ENCODE measurements at places on chromosomes 6 and 20.

GRCh38 chr20:24034820-24035219 is 46.2 kb upstream of the GGTLC1 start:
- DNase-seq: no peak

- no peak for DNase-seq
Measured at GRCh38 chr6:133893946-133894345, 5.0 kb downstream of the TCF21 start.

GRCh38 chr6:119328254-119328653 is 21.3 kb downstream of the MAN1A1 start:
- no peak for DNase-seq

DNA sequence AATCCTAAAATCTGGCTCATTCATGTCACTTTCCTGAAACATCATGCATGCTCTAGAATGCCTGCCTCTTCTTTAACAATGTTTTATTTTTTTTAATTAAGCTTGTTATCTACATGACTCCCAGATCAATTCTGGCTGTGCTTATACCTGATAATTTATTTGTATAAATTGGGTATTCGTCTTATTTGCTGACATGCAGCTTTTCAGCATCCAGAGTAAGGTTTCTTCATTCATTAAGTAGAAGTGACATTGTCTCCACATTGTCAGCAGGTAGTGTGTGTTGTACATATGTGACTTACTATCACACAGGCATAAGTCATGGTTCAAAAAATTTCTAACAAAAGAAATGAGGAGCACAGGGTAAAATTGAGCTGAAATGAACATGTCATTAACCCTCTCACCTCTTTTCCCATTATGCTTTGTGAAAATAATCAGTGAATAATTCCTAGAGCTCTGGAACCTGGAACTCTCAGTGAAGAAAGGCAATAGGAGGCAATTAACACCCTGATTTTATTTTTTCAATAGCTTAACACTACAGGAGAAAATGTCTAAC is 157.4 kb downstream of the OPRM1 start:
- DNase-seq: no peak

GRCh38 chr6:119289651-119290050 is 59.9 kb downstream of the MAN1A1 start:
- no peak for DNase-seq

DNA sequence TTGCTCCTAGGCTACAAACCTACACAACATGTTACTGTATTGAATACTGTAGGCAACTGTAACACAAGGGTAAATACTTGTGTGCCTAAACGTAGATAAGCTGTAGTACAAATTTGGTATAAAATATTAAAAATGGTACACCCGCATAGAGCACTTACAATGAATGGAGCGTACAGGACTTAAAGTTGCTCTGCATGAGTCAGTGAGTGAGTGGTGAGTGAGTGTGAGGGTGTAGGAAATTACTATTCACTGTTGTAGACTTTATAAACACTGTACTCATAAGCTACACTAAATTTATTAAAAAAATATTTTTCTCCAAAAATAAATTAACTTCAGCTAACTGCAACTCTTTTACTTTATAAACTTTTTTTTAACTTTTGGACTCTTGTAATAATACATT is 391.6 kb downstream of the ADGRB3 start:
- no peak for DNase-seq

GRCh38 chr6:139940741-139941729 is 566.6 kb upstream of the CITED2 start:
- no peak for DNase-seq

DNA sequence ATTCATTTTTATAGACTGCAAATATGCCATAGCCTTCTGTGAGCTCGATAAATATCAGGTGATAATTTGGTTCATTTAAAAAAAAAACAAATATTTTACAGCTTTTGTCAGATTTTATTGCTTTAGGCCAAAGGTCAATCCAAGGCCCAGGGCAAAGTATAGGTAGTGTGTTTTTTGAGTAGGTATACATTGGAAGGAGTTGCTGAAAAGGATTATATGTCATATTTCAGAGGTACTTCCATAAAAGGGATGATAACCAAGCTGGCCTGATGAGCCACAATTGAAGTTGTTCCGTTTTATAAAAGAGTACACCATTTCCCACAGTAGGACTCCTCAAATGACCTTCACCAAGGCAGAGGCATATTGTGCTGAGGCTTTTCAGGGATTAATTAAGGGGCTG is 452.8 kb upstream of the FLRT3 start:
- DNase-seq: no peak

DNA sequence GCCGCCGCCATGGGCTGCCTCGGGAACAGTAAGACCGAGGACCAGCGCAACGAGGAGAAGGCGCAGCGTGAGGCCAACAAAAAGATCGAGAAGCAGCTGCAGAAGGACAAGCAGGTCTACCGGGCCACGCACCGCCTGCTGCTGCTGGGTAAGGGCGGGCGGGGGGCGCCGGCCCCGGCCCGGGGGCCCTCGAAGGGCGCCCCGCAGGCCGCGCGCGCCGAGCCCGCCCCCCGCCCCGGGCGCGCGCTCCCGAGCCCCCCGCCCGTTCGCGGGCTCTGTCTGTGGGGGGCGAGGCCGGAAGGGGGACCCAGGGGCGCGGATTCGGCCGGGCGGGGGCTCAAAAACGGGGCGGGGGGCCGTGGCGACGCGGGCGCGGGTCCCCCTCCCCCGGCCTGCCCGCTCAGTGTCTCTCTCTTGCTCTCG is 39.2 kb downstream of the GNAS start:
- DNase-seq: peak; percentile 28

DNA sequence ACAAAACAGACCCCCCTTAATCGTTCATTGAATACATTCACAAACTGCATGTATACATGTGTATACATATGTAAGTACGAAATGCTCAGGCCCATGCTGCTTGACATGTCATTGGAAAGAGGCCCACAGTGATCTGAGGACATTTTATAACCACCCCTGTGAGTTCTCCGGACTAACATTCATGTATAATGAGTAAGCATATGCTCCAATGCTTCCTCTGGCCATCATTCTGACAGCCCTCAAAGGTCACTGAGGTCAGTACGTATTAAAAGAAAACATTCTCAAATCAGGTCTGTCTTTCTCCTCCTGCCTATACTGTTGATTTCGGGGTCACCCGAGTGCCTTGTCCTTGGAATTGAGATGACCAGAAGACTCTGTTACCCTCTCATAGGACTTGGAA is 54.9 kb downstream of the TENT5A start:
- no peak for DNase-seq

DNA sequence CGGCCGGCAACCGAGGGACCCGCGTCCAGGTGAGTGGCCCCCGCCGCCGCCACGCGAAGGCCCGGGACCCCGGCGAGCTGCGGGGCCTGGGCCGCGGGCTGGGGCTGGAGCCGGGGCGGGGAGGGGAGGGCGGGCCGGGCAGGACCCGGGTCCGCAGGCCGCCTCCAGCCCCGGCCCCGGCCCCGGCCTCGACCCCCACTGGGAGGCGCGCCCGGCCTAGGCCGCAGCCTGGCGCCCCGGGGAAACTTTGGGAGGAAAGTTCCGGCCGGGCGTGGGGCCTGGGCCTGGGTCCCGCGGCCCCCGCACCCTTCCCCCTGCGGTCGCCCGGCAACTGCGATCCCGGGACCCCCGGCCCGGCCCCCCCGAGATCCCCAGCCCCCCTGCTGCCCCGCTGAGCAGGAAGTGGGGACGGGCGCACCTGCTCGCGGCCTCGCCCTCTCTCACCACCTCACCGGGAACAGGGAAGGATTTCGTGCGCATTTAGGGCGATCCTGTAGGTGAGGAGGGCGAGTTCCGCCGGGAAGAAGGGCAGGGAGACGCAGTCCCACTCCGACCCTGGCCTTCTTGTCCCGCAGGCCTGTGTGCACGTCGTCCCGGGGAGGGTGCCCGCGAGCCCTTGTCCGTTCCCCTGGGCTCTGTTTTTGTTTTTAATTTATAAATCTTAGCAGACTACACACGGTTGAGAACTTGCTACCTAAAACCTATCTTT is 402 bp downstream of the OSBPL2 start:
- no peak for DNase-seq

- no peak for DNase-seq
Measured at GRCh38 chr20:13028001-13028400, 19.2 kb downstream of the SPTLC3 start.

DNA sequence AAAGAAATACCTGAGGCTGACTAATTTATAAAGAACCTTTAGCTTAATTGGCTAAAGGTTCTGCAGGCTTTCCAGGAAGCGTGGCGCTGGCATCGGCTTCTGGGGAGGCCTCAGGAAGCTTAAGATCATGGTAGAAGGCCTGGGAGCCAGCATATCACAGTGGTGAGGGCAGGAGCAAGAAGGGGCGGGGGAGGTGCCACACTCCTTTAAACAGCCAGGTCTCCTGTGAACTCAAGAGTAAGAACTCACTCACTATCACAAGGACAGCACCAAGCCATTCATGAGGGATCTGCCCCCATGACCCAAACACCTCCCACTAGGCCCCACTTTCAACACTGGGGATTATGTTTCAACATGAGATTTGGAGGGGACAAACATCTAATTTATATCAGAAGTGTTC is 34.4 kb upstream of the SLC4A11 start:
- no peak for DNase-seq

DNA sequence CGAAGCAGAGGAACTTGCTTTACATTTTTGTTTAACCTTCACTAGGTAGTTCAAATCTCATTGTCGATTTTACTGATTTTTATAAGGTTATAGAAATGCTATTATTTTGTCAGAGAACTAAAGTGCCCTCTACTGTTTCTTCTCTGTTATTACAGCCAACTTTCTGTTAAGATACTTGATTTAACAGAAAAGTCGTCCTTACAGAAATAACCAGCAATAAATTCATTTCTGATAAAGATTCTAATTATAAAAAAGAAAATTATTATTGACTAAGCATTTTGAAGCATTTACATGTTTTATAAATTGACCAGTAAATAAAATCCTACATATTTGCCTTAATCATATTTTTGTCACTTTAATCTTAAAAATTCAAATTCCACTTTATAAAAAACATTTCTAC is 60.8 kb downstream of the OGFRL1 start:
- DNase-seq: no peak

DNA sequence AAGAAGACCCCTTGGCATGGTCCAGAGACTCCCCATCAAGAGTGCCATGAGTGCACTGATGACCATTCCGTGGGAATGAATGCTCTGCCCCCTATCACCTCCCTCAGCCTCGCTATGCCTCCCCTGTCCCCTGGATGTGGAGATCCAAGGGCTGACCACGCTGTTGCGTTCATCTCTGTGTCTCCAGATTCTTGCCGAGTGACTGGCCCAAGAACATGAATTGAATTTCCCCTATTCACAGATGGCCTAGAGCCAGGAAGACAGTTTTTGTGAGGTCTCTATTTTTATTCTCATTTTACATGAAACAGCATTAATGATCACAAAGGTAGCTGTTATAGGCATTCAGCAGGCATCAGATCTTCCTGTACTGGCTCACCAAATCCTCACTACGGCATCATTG is 33.6 kb downstream of the MAFB start:
- DNase-seq: no peak

GRCh38 chr6:117607511-117607910 is 5.2 kb upstream of the GOPC start:
- DNase-seq: no peak

DNA sequence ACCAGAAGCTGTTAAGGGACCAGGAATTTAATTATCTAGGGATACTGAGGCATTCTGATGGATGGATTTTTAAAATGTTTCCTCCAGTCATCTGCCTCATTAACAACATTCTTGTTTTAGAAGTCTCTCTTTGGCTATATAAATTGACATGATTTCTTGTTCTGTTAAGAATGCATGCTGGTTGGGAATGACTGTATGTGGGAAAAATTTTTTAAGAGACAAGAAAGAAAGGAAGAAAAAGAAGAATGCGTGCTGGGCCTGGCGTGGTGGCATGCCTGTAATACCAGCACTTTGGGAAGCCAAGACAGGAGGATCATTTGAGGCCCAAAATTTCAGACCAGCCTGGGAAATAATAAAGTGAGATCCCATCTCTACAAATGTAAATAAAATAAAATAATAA is 203.6 kb downstream of the GJA1 start:
- DNase-seq: no peak

GRCh38 chr6:15893556-15894253 is 230.9 kb upstream of the DTNBP1 start:
- DNase-seq: no peak

- no peak for DNase-seq
Measured at GRCh38 chr6:18509871-18510643, 122.9 kb downstream of the RNF144B start.

- no peak for DNase-seq
Measured at GRCh38 chr6:148700741-148701311, 46.0 kb upstream of the UST start.

DNA sequence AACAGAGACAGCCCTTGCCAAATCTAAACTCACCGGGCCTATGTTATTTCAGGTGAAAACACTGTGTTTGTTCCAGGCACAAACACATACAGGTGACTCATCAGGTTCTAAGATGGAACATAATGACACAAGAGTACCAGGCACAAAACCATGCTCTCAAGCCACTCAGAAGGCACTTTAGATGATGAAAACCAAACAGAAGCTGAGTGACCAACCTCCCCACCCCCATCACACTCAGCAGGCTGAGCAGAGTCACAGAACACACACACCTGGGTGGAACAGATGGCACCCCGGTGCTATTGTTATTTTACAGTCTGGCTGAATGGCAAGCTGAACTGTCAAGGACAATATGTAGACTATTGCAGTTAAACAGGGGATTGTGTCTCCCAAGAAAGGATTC is 20.6 kb upstream of the NKX2-2 start:
- no peak for DNase-seq

GRCh38 chr6:158776737-158777136 is 42.4 kb downstream of the EZR start:
- DNase-seq: no peak

GRCh38 chr20:8221887-8222419 is 89.9 kb downstream of the PLCB1 start:
- no peak for DNase-seq

- no peak for DNase-seq
Measured at GRCh38 chr6:88236612-88237360, 70.6 kb upstream of the CNR1 start.

DNA sequence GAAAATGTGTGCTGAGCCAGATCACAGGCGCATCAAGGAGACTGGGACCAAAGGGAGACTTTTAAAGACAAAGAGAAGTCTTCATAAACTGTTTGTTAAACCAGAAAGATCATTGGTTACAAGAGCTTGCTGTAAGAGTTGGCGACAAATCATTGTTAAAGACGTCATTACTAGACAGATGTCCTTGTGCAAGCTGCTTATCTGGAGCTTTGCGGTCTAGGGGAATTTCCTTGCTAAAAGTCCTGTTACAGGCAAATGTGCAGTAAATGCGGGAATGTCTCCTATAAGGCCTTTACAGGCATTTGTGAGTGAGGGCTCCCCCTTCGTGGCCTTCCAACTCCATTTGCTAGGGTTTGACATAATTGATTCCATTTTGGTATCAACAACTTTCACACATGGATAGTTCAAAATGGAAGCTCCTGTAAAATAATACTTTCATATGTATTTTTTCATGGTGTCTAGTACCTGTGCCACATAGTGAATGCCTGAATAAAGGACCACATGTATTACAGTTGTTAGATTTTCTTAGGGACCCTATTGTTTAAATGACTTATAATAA is 362.4 kb downstream of the UTRN start:
- DNase-seq: no peak

DNA sequence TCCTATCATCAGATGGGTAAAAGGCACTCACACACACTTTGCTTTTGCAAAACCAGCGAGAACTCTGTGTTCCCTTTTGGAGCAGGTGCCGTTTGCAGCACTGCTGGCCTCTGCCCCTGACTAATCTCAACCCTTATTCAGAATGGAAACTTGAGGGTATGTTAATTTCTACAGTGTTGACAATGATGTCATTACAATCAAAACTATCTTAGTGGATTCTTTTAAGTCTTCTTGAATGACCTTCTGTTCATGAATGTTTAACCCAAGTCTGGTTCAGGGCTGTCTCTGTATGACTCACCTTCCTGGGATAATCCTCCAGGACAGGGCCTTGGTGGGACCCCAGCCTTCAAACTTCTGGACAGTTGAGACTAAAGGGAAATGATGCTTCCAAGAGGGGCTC is 197.9 kb downstream of the CDH4 start:
- DNase-seq: no peak
